SHP77 (cell line): ENCODE measurements at places on chromosomes 12 and 14.
A peak's percentile ranks its signal among the peaks of the same experiment; 100 is the strongest.

DNA sequence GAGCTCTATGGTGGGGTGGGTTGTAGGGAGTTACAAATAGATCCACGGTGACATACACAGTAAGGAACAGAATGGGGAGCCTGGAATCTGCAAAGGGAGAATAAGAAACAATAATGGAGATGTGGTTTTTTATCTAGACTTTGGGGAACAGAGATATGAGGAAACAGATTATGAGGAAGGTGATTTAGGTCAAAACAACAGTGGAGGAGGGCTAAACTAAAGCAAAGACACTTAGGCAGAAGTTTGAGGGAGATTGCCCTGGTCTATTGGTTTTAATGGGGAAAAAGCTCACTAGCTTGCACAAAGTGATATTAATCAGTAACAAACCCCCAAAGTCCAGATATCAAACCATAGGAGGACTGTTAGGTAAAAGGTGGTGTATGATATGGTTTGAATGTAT lies 144.5 kb upstream of the DYRK2 start:
- DNase-seq = no peak

DNA sequence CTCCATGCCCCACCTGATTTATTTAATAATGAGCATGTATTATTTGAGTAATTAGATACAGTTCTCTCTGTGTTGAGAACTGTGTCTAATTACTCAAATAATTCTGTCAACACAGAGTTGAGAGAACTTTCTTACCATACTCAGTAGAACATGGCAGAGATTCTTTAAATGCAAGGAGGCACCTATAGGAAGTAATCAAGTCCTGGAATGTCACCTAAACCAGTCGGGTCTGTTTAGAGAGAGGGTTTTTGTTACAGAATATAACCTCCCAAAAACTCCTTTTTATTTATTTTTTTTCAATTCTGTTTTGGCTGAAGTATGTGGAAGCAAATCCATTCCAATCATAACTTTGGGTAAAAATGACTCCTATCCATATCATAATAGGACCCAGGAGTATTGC lies 37.5 kb upstream of the CIT start:
- no peak for DNase-seq

DNA sequence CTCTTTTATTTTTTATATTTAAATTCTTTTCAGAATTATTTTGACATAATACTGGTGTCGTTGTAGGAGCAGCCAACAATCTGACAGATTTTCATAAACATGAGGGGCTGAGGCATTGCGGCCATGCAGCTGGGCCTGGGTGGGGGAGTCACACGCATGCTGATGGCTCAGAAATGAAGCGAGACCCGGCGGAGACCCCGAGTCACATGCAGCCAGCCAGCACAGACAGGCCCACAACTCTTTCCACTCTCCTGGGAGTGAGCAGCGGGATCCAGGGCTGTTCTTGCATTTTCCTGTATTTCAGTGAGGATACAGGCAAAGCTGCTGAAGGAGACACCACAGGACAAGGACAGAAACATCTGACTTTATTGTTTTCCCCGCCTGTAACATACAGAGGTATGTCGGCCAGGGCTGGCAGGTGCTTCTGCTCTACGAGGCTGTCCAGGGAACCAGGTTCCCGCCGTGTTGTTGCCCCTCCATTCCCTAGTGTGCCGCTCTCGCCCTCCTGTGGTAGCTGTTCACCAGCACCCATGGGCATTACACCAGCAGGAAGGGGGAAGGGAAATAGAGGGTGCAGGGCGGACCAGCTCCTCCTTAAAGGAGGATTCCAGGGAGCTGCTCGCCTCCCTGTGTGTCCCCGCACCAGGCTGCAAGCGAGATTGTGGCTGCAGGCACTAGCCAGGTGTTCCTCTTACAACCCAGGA lies 30.5 kb downstream of the FZD10 start:
- peak; percentile 17 for DNase-seq

GRCh38 chr14:101198398-101199027 lies 295.0 kb upstream of the RTL1 start:
- no peak for DNase-seq

DNA sequence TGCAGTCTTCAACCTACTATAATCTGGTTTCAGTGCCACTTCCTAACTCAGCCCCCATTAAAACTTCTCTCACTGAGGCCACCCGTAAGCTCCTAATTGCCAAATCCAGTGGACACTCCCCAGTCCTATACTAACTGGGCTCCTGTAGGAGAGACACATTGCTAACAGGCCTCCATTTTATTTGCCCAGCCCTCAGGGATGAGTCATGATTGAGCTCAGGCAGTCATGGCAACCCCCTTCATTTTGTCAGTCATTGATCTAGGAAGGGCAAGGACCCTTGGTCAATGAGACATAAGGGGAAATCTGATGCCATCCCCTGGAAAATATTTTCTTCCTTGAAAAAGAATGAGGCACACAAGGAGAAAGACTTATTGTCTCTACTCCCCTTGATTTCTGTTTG lies 70.1 kb upstream of the HIF1A start:
- no peak for DNase-seq

DNA sequence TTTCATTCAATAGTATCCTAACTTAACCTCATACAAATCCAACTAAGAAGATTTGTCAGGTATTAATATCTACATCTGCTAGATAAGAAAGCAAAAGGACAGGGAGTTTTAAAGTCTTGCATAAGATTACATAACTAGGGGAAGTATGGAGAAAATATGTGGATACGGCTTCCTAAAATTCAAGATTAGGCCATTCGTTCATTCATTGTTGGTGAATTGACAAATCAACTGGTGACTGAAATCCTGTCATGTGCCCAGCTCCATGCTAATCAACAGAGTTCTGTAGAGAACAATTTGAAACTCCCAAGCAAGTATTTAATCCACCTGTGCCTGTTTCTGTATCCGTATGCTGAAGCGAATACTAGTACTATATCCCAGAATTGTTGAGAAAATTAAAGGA lies 260.9 kb upstream of the USP15 start:
- no peak for DNase-seq

- no peak for DNase-seq
These were observed 85.5 kb downstream of the CPSF2 start for GRCh38 chr14:92207012-92207927.

- no peak for DNase-seq
These were observed 171.2 kb downstream of the ZFP36L1 start for GRCh38 chr14:68621400-68622365.

DNA sequence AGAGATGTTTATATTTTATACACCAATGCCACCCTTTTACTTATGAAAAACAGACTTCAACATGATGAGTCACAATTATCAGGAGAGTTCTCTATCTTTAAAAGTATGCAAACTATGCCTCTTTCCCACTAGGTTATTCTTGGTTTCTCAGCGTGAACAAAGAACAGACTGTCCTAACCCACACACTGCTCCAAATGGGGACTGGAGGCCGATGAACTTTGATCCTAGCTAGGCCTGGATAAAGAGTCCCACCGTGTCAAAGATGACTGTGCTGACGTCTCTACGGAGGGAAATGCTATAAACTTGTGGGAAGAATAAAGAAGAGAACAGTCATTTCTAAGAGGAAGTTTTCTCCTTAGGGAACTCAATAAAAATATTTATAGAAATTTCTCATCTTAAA lies 160.1 kb downstream of the EPS8 start:
- no peak for DNase-seq

DNA sequence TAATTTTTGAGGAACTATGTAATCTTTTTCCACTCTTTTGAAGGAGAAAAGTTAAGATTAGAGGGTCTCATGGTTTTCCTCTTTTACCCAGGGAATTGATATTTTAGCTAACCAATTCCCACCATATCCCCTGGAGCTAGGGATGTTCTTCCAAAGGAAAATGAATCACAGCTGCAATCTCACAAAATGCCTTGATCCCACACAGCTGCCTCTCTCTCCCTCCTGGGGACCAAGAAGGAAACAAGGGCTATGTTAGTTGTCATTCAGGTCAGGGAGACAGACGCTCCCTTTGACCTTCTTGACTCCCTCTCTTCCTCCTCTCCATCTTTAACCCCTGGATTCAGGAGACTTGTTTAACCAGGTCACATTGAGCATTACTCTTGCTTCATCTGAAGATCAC lies 9.5 kb downstream of the DCN start:
- no peak for DNase-seq

GRCh38 chr12:77339610-77340009 lies 274.2 kb upstream of the E2F7 start:
- no peak for DNase-seq

GRCh38 chr12:12191008-12191407 lies 75.8 kb downstream of the LRP6 start:
- DNase-seq = no peak

DNA sequence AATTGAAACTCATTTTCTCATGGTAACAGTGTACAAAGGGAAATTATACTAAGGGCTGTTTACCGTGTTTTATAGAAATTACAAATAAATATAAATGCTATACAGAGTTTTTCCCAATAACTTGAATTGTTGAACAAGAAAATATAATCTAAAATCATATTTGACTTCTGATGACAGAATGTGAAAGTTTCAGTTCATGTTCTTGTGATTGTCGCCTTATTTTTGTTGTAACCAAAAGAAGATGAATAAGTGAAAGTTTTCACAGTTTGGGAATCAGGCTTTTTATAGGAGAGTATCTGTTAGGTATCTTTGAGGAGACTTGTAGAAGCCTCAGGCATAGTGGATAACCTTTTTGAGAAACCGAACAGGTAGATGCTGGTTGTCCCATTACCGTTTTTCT lies 28.1 kb downstream of the ANO6 start:
- DNase-seq = no peak

- DNase-seq = no peak
These were observed 68.3 kb upstream of the TBPL2 start for GRCh38 chr14:55508676-55509075.

DNA sequence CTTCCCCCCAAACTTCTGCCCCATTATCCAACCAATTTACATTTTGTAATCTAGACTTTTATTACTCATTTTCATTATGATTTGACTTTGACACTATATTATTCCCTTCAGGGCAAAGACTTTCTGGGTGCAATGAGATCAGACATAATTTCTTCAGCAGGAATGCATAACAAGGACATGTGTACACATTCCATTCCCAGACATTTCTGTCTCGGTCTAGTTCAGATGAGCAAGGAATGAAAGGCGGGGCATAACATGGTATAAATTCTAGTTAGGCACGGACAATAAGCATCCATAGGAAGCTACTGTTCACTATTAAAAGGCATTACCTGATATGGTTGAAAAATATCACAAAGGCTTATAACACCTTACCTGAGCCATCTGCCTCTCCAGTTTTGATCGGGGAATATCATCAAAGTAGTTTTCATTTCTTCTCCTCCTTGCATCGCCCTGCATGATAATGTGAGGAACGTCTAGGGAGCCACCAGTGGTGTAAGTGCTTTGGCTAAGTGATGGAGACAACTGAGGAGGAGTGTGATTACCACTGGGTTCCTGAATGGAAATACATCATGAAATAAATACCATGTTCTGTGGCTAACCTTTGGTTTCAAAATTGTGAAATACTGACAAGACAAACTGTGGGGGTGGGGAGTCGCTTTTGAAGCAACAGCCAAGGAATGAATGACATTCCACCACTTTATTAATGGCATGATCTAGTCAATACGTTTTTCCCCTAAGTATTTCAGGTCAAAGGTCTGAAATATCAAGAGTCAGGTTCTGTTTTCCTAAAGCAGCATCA lies 183.9 kb downstream of the APAF1 start:
- DNase-seq = no peak

GRCh38 chr12:27967551-27968054 lies 4.9 kb downstream of the PTHLH start:
- peak; percentile 41 for DNase-seq

DNA sequence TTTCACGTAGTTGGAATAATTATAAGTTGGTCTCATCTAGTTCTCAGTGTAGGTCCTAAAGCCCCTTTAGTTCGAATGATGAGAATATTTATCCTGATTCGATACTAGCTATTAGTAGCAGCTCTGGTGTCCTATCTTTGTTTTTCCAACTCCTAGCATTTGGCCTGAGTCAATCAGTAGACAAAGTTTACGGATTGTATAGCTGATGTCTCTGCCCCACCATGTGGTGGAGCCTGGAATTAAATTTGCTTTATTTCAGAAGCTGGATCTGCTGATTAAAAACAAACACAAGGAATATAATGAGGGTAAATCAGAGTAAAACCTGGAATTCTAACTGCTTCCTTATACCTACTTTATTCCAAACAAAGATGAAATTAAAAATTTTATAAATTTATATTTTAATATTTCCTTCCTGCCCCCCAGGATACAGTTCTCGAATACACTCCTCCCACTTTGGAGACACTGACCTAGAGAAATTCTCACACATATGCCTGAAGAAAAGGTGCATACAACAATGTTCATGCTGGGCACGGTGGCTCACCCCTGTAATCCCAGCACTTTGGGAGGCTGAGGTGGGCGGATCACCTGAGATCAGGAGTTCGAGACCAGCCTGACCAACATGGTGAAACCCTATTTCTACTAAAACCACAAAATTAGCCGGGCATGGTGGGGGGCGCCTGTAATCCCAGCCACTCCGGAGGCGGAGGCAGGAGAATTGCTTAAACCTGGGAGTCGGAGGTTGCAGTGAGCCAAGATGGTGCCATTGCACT lies 7.6 kb upstream of the BRMS1L start:
- DNase-seq = peak; percentile 26

- no peak for DNase-seq
These were observed 5.4 kb downstream of the SFSWAP start for GRCh38 chr12:131716282-131716681.

- DNase-seq = no peak
These were observed 55.9 kb upstream of the DIO3 start for GRCh38 chr14:101505236-101505970.

- DNase-seq = no peak
These were observed 525.8 kb upstream of the ATP2B1 start for GRCh38 chr12:90234472-90234871.

DNA sequence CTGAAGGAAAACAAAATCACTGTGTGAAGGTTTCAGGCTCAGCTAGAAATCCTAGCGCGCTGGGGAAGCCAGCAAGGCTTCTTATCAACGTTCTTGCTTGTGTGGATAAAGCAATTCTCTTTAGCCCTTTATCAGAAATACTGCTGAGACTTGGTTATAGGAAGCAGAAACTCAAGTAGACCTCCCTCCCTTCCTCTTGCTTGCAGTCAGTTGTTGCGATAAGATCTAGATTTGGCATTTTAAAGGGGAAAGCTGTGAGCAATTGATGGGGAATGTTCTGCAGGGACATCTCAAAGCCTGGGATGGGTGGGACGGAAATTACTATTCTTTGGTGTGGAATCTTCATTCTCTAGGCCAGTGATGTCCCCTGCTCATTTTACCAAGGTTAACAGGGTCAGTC lies 76.4 kb upstream of the ANO4 start:
- DNase-seq = no peak

DNA sequence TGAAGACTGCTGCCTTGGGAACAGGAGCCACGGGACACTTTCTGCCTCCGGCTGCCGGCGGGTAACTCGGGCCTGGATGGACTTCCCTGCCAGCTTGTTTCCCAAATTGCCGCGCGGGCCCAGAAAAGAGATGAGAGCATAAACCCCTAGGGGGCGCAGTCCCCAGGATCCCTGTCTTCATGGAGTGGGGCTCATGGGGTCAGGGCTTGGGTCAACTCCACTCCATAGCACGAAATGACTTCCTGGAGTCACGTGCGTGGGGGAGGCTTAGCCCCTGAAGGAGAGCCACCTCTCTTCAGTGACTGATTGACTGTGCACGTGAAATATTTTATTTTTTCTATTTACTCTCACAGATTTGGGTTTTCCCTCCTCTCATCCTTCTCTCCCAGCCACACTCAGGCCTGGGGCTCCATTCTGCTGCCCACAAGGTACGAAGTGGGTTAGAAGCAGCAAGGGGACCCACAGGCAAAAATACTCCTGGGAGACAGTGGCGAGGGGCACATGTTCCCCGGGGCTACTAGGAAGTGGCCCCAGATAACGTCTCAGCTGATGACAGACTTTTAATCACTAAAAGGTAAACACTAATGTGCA lies 10.0 kb downstream of the PGF start:
- peak; percentile 19 for DNase-seq
